ENCODE measurements at places on chromosomes 4 and X. TPM values are rescaled to one million over a fixed set of nuclear protein-coding genes. Genes with fewer than 3 reads are reported as not detected.
A peak's percentile ranks its signal among the peaks of the same experiment; 100 is the strongest.

DNA sequence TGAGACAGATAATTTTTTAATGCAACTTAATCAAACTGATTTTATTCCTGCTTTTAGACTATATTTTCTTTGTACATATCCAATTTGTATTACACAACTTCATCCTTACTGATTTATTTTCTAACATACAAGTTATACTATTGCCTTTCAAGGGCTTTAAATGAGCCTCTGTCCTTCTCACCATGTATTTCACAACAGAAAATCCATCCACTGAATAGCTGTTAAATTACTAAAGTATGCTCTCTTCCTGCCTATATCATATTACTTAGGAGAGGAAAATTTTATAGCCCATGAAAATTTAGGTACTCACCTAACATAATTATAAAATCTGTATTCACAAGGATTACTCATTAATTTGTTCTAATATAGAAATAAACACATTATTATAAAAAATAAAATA, 528.6 kb downstream of the ANKRD50 start:
- no peak overlapping the region for H3K27ac ChIP-seq
- no peaks in the 10 kb centered on the region for H3K36me3 ChIP-seq
- no peak for DNase-seq
- no peaks in the 10 kb centered on the region for H3K27me3 ChIP-seq

GRCh38 chr4:121421594-121421993, 40.8 kb upstream of the QRFPR start:
- no peaks in the 10 kb centered on the region for H3K36me3 ChIP-seq
- H3K4me1 ChIP-seq, result no peaks in the 10 kb centered on the region
- no peak for DNase-seq
- H3K27me3 ChIP-seq, result no peaks in the 10 kb centered on the region
- H3K4me3 ChIP-seq, result no peak overlapping the region

DNA sequence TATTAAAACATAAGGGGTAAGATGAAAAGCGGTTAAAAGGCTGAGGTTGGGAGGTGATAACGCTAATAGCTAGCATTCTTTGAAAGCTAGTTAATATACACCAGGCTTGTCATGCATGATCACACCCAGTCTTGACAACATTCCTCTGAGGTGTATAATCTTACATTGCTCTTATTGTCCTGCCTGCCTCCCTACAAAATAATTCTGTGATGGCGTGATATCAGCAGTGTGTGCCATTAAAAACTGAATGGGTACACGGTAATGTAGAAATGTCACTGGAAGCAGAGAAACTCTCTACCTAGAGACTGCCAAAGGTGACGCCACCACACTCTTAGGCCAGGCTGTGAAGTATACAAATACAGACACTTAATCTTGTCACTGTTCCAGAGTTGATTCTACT, 68.1 kb downstream of the DIAPH2 start:
- no peaks in the 10 kb centered on the region for H3K4me1 ChIP-seq
- H3K27ac ChIP-seq, result peak overlapping the region; percentile 52
- no peaks in the 10 kb centered on the region for H3K27me3 ChIP-seq
- H3K4me3 ChIP-seq, result no peak overlapping the region
- H3K36me3 ChIP-seq, result peaks cover 12% of the 10 kb centered on the region

The DSPP gene
- not detected for total RNA-seq

The CXCL10 gene
- not detected for total RNA-seq

The CYBB gene
- total RNA-seq, result not detected

The SPANXN5 gene
- total RNA-seq, result not detected

Data from neural crest cell (in vitro differentiated cells).